H9 (cell line): ENCODE measurements at places on chromosomes 6 and 20. TPM values are rescaled to one million over a fixed set of nuclear protein-coding genes. Genes with fewer than 3 reads are reported as not detected.

The LINC00237 gene
- total RNA-seq = 0.24 and 0.90 TPM in 2 replicates

The CGA gene
- not detected in 2 replicates for total RNA-seq

The HCK gene
- total RNA-seq = 1.7 and 1.8 TPM in 2 replicates

The TFAP2D gene
- total RNA-seq = not detected in 2 replicates

The UNC5CL gene
- total RNA-seq = 0.79 and 0.81 TPM in 2 replicates

The HBS1L gene
- 104 and 110 TPM in 2 replicates for total RNA-seq

The ZNF311 gene
- total RNA-seq = 0.57 and 0.68 TPM in 2 replicates
